ENCODE measurements at places on chromosomes 1 and 21.

DNA sequence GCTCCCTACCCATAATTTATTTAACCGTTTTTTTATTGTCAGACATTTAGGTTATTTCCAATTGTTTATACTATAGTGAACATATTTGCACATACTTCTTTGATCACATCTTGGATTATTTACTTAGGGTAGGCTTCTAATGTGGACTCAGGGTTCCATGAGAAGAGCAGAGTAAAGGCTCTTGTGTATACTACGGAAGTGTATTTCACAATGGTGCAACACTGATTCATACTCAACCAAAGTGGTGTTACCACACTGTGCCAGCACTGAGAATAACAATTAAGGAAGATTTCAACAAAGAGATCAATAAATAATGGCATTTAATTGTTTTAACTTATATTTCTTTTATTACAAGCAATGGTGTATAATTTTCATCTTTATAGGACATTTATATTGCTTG lies 251.2 kb downstream of the ZNF326 start:
- DNase-seq, result no peak

GRCh38 chr1:171800342-171800741 lies 18.9 kb downstream of the METTL13 start:
- DNase-seq, result peak; percentile 18

- no peak for DNase-seq
Observed at GRCh38 chr1:208841436-208841835, 597.3 kb upstream of the PLXNA2 start.

GRCh38 chr1:221729771-221730330 lies 12.0 kb downstream of the DUSP10 start:
- no peak for DNase-seq

GRCh38 chr1:107870696-107871095 lies 94.3 kb downstream of the VAV3 start:
- DNase-seq, result no peak

DNA sequence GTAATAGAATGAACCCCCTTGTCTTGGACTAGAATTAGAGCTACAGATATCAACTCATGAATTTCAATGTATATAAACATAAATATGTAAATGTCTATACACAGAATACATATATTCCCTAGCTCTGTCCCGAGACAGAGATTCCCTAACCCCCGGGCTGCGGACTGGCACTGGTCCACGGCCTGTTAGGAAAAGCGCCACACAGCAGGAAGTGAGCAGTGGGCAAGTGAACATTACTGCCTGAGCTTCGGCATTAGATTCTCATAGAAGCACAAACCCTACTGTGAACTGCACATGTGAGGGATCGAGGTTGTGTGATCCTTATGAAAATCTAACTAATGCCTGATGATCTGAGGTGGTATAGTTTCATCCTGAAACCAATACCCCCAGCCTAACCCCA lies 51.2 kb downstream of the PIK3R3 start:
- no peak for DNase-seq

DNA sequence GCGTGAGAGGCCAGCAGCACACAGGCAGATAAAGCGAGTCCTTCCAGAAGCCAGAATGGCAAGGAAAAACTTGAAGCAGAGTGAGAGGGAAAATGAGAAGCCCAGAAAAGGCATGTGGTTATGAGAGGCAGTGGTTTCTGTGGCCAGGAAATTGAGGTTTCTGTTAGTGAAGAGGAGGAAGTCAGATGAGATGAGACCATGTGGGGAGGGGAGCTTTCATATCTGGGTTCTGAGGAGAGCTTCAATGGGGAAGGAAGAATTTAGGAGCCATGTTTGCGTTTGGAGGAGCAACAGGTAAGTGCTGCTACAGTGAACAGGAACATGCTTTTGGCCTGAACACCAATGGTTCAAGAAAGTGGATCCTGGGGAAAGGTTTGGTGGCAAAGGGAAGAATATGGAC lies 6.1 kb upstream of the CD1A start:
- no peak for DNase-seq

DNA sequence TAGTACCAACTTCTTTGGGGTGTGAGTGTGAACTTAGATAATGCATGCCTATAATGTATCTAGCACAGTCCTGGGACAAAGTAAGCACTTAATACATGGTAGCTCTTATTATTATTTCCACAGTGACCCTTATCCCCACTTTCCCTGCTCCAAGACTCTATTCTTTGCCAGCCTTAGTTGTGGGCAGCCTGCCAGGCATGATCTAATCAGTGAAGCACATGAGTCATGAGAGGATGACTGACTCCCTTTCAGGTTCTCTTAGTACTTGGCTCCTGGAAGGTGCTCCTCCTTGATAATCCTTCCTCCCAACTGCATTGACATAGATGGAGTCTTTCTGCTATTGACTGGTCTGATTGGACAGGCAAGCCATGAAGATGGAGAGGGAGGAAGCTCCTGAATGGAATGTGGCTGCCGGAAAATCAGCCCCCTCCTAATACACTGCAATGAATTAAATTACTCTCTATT lies 17.4 kb upstream of the GNG12 start:
- DNase-seq, result peak; percentile 85

- DNase-seq, result no peak
Observed at GRCh38 chr1:116408193-116408592, 35.1 kb downstream of the ATP1A1 start.

DNA sequence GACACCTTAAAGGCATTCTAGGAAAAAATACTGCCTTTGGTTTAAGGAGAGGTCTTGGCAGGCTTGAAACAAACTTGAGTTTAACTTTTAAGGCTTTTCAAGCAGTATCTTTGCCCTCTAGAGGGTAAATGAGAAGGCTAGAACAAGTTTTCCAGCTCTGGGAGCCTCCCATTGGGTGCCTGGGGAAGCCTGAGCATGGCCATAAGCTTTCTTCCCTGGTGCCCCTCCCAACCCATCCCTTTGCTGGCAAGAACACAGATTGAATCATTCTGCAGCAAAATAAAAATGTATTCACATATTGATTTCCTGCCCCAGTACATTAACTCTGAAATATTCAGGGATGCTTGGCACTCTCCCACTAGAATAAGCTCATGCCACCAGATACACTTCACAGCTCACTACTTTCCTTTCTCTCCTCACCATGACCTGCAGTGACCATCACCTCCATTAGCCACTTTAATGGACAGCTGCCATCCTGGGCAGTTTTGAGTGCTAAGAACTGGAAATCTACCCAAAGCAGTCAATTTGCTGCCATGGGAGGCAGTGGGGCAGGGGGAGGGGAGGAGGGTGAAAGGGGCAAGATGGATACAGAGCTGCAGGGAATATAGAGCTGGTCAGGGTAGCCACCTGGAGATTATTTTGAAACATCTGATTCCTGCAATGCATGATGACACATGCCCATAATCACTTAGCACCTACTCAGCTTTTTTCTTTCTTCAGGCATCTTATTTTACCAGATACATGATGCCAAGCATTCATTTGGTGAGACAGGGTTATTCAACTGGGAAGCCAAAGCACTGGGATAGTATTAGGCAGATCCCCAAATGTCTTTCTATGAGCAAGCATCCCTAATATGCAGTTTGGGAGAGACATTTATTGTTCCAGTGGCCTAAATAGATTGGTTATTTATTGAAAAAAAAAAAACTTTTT lies 140.6 kb downstream of the SYT2 start:
- DNase-seq, result no peak

DNA sequence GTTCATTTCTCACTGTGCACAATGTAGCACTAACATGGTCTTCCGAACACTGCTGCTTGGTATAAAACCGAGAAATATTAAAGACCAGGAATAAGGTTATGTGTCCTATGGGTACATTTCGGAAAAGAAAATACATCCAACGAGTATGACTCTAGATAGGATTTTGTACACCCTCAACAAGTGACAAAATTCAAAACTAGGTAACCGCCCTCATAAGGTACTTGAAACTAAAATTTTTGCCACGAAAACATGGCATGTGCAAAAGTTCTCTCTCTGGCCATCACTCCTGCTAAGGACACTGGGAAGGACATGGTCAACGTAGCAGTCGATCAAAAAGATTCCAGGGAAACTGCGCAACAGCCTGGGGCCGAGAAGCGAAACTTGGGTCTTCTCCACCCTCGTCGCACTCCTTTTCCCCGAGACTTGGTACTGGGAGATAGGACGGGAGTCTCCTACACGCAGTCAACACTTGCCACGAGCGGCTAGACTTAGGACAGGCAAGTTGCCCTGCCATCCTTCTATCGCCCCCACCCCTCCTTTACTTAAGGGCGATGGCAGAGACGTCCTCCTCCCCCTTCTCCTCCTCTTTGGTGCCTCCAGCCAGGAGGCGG lies 338 bp upstream of the TOR1AIP1 start:
- peak; percentile 95 for DNase-seq

DNA sequence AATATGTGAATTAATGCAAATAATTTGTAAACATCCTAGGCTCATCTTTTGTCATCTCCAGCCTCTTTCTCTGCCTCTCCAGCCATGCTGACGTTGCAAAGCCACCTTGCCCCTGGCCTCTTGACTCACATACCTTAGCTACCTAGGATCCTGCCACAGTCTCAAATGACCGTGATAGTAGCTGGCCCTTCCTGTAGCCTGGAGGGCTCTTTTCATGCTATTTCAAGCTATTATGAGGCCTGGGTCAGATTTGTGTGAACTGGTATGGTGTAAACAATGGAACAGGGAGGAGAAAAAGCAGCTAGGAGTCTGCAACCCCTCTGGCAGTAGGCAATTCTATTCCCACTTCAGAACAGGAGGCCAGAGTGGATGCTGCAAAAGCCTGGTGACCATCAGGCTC lies 337.7 kb downstream of the DISC1 start:
- no peak for DNase-seq

- no peak for DNase-seq
Observed at GRCh38 chr1:103467100-103467499, 58.4 kb upstream of the RNPC3 start.

DNA sequence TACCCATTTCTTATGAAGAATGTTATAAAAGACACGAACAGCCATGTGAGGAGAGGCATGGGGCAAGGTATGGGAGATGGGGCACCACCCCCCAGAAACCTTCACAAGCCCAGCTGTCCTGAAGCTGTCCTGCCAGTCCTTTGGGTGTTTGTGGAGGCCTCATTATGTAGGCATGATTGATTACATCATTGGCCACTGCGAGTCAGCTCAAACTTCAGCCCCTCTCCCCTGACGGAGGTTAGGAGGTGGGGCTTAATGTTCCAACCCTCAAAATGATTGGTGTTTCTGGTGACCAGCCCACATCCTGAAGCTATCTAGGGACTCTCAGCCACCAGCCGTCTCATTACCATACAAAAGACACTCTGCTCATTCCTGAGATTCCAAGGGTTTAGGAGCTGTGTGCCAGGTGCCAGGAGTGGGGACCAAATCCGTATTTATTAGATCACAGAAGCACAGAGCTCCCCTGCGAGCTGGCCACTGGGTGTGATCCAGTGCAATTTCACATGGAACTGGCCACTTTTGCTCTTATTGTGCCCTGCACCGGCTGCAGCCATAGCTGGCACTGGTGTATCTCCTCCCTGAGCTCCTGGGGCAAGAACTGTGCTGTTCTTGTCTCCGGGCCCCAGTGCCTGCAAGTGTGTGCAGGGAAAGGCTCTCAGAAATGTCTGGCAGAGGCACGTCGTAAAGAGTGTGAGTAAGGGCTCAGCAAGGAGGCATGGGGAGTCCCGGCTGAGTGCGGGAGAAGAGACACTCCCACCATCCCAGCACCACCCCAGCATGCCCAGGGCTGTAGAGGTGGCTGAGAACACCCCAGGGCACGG lies 10.5 kb downstream of the KIAA1614 start:
- peak; percentile 72 for DNase-seq
